ENCODE measurements at places on chromosomes 4 and X. TPM values are rescaled to one million over a fixed set of nuclear protein-coding genes. Genes with fewer than 3 reads are reported as not detected.

Gene NLGN3
- total RNA-seq = 0.37 TPM

Gene NAA11
- not detected for total RNA-seq

Gene PLAC8
- total RNA-seq = 1.8 TPM

Gene TMEM31
- total RNA-seq = not detected

Gene UGT2B7
- total RNA-seq = 0.20 TPM

Data from subcutaneous preadipocyte (primary cell).